ENCODE measurements at places on chromosomes 3 and 15.

GRCh38 chr15:63430766-63431451 lies 49.3 kb upstream of the CA12 start:
- no peak for DNase-seq

DNA sequence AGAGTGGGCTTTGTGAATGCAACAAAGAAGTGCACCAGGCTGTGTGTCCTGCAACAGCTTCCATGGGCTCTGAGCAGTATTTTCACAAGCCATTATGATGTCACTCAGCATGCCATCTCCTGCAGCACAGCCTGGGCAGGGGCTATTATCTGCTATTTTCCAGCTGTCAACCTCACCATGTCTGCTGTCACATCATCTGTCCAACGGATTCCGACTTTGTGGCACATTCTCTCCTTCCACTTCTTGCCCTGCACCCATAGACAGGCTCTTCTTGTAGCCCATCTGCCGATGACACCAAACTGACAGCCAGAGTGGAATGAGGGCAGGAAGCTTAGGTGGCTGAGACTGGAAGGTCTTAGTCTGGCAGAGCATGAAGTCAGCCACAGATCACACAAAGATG lies 691.9 kb downstream of the NTRK3 start:
- no peak for DNase-seq

GRCh38 chr15:85744579-85744978 lies 50.1 kb downstream of the KLHL25 start:
- DNase-seq, result no peak

- DNase-seq, result no peak
Observed at GRCh38 chr15:31869686-31870307, 160.5 kb upstream of the CHRNA7 start.

GRCh38 chr15:40340038-40340739 lies 550 bp downstream of the CCDC9B start:
- DNase-seq, result peak; percentile 18

- peak; percentile 22 for DNase-seq
Observed at GRCh38 chr3:28476194-28476593, 127.6 kb upstream of the AZI2 start.

- peak; percentile 98 for DNase-seq
Observed at GRCh38 chr15:70348581-70349344, 251.0 kb upstream of the TLE3 start.

DNA sequence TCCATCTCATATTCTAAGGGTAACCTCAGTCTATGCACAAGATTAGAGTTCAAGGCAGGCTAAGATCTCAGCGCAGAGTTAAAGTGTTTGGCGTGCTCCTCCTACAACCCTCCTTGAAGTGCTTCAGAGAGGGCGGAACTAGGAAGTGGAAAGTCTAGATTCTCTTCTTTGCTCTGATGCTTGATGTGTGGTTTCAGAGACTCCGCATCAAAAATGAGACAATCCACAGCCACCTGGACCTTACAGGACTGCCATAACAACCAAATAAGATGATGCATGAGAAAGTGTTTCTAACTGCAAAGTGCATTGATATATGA lies 161.3 kb upstream of the ATP11B start:
- DNase-seq, result no peak

DNA sequence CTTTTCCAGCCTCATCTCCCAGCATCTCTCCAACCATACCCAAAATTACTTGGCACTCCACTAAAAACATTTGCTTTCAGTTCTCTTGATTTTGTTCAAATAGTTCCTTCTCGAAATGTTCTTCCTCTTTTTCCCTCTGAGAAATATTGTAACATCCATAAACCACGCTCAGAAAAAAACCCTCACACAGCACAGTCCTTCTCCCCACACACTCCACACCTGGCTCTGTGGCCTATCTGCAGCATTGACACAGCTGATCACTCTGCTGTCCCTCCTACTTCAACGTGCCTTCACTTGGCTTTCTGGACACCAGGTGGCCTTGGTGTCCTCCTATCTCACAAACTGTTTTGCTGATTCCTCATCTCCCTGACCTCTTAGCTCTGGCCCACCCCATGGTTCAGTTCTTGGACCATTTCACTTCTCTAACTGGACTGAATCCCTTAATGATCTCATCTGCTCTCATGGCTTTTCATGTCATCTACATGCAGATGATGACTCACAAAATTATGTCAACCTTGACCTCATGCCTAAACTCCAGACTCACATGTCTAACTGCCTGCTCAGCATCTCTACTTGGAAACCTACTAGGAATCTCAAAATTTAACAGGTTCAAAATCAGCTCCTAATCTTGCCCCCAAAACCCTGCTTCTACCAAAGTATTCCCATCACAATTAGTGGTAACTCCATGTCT lies 93.3 kb downstream of the TRIM42 start:
- peak; percentile 17 for DNase-seq

GRCh38 chr15:91652610-91653207 lies 200.8 kb upstream of the SLCO3A1 start:
- DNase-seq, result peak; percentile 41

- DNase-seq, result no peak
Observed at GRCh38 chr3:114745322-114746240, 401.5 kb downstream of the ZBTB20 start.

DNA sequence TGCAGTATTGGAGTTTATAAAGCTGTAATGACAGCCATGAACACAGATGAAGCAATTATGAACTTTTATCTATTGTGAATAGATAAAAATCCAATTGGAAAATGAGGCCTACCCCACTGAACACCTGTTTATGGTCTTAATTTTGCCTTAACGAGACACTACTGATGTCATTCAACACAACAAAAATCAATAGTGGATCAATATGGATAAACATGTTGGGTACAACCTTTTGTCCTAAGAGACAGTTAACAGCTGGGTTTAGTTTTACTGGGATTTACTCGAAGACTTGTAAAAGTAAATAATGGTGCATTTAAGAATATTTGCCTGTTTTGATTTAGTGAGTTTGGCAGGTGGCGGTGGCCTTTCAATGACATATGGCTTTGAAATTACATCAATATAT lies 217.8 kb downstream of the NR1D2 start:
- no peak for DNase-seq

DNA sequence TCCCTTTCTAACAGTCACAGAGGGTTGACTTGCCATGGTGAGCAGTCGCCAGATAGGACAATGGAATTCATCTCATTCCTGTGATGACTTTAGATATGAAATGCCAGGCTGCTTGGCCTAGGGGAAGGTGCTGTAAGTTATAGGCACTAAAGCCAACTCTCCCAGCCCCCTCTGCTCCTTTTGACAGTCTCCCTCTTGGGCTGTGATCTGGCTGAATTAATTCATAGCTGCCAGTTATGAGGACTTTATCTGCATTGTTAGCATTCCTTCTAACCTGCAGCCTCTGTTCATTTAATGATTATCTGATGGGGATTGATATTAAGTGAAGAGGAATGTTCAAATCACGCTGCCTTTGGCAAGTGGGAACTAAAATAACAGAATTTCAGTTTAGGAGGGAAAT lies 427.1 kb upstream of the RASGRP1 start:
- no peak for DNase-seq

DNA sequence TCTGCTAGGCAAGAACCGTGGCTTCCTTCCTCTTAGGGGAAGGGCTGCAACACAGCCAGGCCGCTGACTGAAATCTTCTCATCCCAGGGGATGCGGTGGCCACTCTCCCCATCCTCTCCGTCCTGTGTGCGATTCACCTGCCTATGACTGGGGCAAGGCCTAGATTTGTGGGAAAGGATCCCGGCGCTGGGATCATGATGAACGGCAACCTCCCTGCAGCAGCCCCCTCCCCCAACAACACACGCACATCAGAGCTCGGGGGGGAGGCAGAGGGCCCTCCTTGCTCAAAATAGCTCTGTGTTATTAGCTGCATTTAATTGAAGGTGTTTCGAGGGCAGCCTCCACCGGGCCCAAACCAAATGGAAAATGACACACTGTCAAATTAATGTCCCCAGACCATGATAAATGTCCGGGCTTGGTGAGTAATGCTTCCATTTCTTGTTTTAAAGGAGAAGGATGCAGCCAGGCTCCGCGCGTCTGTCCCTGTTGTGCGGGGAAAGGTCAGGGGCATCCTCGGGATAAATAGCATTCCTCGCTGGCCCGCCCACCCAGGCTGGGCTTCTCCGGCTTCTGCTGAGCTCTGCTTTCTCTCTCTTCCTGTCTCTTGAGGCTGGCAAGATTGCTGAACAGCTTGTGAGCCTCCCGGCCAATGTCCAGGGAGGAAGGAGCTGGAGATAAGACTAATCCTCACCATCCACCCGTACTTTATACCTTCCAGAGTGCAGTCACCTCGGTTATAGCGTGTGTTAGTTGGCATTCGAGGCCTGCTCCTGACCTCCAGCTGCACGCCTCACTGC lies 56.4 kb upstream of the TLE3 start:
- peak; percentile 36 for DNase-seq

DNA sequence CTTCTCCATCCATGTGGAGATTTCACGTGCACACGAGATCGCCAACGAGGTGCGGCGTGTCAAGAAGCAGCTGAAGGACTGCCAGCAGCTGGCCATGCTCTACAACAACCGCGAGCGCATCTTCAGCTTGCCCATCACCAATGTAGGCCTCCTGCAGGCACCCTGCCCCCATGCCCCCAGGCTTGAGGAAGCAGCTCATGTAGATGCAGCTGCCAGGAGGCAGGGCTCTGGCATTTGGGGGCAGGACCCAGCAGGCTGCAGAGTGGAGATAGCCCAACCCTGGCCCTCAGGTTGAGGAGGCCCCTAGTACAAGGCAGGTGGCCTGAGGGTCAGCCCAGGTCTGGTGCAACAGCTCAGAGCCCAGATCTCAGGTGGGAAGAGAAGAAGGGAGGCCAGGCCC lies 36.4 kb downstream of the DNAH1 start:
- DNase-seq, result no peak

- no peak for DNase-seq
Observed at GRCh38 chr3:114867835-114868503, 279.1 kb downstream of the ZBTB20 start.

DNA sequence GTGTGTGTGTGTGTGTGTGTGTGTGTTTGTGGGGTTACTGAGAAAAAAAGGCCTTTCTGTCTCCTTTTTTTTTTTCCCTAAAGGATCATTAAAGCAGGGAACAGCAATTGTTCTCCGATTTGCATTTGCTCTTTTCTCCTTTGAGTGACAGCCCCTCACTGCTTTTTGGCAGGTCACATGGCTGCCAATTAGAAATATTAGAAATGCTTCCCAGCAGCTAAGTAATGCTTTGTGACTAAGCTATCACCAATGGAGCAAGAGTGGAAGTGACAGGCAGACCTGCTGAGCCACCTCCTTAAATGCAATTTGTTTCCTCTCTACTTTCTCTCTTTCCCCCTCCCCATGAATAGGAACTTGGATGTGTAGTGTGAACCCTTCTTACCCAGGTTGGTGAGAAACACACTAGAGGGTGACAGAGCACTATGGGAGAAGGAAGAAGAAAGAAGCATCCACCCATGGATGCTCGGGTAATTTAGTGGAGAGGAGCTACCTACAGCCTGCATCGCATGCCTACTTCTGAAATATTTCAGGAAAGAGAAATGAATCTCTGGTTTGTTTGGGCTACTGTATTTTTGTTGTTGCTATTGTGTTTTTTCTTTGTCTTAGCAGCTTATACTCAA lies 165.2 kb upstream of the PDZRN3 start:
- no peak for DNase-seq

GRCh38 chr3:21877214-21877754 lies 126.3 kb upstream of the ZNF385D start:
- DNase-seq, result no peak

GRCh38 chr3:124409650-124410275 lies 320.5 kb upstream of the UMPS start:
- no peak for DNase-seq

GRCh38 chr3:12571986-12572385 lies 15.1 kb downstream of the MKRN2 start:
- DNase-seq, result no peak

DNA sequence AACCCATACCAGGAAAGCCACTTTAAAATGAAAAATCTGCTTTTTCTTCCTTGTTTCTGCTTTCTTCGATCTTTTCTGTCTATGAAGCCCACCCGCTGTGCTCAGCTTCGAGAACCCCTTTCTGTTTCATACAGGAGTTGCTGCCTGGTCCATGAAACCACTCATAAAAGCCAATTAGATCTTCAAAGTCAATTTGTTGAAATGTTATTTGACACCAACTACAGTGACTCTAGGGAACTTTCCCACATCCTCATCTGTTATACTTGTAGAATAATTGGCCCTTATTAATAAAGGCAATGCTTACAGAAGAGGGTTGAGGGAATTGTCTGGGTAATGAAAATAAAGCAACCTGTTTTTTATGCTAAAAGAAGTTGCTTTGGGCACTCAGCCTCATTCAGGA lies 523.6 kb downstream of the OCA2 start:
- DNase-seq, result no peak

GRCh38 chr15:91694131-91694830 lies 159.2 kb upstream of the SLCO3A1 start:
- no peak for DNase-seq

- no peak for DNase-seq
Observed at GRCh38 chr15:85905751-85906450, 111.2 kb upstream of the KLHL25 start.

DNA sequence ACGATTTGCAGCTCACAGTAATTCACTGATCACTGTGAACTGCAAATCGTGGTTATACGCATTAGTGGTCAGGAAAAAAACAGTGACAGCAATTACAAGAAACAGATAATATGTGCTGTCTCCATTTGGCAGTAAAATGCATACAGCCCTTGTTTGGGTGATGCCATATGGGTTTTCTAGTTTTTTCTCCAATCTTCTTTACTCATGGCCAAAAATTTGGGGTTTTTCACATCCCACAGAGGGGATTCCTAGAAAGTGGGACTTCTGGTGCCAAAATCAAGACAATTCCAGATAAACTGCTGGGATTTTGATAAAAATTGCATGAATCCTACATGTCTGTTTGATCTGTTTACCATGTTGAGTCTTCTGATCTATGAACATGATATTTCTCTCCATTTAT lies 15.6 kb downstream of the NDN start:
- no peak for DNase-seq

- DNase-seq, result no peak
Observed at GRCh38 chr3:194306109-194306686, 44.9 kb downstream of the CPN2 start.

DNA sequence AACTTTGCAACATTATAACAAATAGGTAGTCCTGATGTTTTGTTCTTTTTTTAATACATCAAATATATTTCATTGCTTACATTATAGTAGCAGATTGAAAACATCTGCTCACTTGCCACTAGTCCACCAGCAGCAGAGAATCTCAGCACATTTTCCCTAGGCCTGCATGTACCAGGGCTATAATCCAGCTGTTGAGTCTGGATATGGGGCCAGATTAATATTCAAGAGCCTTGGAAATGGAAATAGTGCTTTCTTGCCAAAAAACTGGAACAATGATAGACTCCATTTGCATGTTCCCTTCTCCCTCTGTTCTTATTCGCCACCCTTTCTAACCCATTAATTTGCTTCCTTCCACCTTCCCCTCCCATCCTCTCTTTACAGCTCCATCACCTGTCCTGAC lies 288.0 kb downstream of the EPHA3 start:
- DNase-seq, result no peak

DNA sequence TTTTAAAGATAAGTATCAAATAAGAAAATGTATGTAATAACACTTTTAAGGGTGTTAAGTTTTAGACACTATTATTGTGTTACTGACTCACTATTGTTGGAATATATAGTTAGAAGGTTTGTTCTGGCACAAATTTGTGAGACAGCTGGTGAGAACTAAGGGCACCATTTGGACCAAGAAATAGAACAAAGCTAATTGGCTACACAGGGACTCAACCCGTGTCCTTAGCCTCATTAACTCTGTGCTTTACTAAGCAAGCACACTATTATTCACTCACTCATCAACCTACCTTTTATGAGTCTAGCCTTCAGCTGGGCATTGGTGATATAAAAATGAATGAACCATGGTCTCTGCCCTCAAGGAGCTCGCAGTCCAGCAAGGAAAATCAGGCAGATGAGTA lies 4.1 kb upstream of the UNC13C start:
- DNase-seq, result no peak

GRCh38 chr3:189363590-189364255 lies 192.0 kb downstream of the TPRG1 start:
- no peak for DNase-seq

All from inflammatory macrophage (primary cell).